ENCODE measurements at places on chromosomes 3 and 15.
A peak's percentile ranks its signal among the peaks of the same experiment; 100 is the strongest.

DNA sequence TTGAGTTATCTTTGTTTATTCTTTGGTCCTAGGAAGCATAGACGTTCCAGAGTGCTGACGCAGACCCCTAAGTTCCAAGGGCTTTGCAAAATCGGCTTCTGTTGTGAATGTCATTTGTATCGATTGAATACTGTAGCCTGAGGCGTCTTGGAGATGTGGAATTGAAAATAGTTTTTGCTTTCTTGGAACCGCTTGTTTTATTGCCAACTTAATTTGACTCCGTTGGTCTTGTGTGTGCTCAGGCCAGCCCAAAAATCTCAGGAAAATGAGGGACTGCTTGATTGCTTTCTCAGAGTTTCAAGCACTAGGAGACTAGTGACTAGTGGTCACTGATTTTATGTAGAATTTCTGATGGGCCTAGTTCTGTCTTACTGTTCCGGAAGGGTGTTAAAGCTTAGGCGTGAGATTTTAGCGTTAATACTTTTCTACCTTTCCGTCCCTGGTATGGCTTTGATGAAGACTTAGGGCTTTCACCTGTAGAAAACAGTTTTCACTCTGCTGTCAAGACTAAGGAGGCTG lies 263 bp upstream of the UTS2B start:
- peak; percentile 52 for DNase-seq

GRCh38 chr3:96182756-96183155 lies 631.6 kb upstream of the EPHA6 start:
- no peak for DNase-seq

DNA sequence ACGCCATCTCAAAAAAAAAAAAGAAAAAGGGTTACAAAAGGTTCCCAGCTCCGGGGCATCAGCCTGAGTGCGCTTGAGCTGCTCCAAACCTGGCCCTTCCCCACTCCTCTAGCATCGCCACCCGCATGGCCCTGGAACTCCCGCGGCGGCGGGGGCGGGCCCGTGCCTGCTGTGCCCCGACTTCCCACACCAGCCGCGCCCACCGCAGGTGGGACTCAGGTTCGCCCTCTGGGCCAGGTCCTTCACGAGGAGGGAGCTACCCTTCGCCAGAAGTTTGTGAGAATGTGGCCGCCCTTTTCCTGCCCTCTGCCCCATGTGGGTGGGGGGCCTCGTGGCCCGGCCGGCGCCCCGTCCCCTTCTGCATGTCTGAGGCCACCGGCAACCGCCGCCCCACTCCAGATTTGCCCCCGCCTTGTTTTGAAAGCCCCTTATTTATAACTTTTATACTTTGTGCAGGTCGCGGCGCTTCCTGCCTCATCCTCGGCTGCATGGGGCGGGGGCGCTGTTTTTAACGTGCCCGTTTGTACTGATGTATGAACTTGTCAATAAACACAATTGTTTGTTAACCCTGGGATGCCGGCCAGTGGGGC lies 507 bp upstream of the JMJD7 start:
- no peak for DNase-seq

GRCh38 chr3:168544097-168544957 lies 448.6 kb upstream of the GOLIM4 start:
- no peak for DNase-seq

DNA sequence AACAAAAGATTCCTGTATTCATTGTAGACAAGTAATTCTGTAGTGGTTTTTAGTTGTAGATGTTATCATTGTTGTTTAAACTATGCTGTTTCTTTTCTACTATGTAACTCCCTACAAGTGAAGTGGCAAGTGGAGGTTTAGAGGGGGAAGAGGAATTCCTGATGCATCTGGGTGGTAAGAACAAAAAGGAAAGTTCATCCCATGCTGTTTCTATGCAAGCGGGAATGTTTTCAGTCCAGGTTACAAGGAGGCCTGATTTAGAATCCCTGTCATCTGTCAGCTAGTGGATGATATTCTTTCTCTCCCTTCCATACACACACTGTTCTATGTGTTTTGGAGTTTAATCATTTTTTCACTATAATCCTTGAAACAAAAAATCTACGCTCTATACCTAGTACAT lies 67.4 kb downstream of the IMPG2 start:
- no peak for DNase-seq

DNA sequence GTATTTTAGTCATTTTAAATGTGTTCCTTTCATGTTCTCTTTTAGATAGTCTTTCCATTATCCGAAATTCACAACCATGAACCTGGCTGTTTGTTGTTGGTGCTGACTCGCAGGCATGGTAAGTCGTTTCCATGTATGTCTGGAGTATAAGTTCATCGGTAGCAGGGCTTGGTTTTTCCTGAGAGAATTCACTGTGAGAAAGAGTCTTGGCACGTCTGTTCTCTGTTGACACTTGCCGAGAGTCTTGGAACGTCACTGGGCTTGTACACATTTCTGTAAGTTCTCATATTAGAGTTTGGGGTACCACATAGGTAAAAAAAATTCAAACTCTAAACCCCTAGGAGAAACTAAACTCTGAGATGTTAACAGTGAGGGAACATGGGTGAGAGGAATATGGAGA lies 29.4 kb upstream of the EIF4A2 start:
- DNase-seq: peak; percentile 18

DNA sequence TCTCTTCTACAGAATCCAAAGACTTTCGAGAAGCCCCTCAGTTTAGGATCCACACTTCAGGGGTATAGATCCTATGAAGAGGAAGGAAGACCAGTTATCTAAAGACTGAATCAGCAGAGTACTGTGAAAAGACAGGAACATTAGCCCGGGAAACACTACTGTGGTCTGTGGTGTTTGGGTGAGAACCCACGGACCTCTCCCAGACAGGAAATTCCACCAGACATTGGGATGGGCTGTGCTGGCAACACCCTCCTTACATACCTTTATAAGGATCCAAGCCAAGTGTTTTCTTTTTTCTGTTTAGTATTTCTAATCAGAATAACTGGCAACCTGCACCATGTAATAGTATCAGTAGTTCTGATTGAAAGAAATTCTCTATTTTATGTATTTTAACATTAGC lies 14.1 kb downstream of the TMEM207 start:
- no peak for DNase-seq

DNA sequence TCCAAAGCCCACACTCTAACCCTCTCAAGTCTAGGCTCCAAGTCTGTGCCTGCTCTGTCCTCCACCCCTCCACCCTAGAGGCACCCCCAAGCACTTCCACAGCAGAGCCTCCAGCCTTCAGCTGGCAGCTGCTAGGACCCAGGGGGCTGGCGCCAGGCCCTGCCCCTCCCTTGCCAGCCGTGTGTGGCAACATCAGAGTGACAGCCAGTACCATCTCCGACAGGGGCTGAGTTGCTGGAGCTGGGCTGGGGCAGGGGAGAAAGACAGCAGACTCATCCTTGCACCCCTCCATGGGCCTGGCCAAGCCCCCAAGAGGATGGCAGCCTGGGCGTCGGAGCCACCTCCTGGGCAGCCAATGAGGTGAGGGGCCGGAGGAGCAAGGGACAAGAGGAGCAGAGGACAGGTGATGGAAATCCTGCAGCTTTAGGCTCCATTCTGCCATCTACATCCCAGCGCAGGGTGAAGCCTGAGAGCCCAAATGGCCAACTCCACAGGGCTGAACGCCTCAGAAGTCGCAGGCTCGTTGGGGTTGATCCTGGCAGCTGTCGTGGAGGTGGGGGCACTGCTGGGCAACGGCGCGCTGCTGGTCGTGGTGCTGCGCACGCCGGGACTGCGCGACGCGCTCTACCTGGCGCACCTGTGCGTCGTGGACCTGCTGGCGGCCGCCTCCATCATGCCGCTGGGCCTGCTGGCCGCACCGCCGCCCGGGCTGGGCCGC lies at the start of gene GPR62:
Gene GPR62, plus strand, starts transcription at position 207 of the 718 bp plus-strand sequence. Its CDS starts 272 bp downstream, at position 479.
- DNase-seq: no peak

GRCh38 chr15:42712584-42712983 lies 24.3 kb downstream of the CDAN1 start:
- DNase-seq: no peak

DNA sequence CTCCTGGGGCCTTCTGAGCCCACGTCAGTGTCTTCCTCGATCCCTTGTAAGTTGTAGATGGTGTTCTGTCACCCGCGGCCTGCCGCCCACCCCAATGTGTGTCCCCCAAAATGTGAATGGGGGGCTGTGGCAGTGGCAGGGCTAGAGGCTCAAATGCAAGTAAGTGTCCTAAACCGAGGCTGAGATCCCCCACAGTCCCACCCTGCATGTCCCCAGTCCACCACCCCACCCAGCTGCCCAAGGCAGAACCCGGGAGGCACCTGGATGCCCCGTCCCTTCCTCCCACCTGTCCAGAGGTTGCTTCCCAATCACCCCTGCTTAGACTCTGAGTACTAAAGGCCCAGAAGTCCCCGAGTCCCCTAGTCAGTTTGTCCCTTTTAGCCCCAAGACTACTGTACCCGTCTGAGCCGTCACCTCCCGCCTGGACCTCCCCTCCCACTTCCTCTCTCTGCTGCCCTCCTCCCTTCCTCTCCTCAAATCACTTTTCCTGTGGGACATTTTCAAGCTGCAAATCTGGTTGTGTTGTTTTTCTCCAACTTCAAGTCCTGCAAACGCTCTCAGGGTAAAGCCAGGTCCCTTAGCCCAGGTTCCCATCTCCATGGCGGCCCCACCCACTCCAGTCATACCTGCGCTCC lies 11.8 kb upstream of the PLXND1 start:
- DNase-seq: no peak

GRCh38 chr15:43552256-43552655 lies 34.8 kb downstream of the MAP1A start:
- DNase-seq: no peak

DNA sequence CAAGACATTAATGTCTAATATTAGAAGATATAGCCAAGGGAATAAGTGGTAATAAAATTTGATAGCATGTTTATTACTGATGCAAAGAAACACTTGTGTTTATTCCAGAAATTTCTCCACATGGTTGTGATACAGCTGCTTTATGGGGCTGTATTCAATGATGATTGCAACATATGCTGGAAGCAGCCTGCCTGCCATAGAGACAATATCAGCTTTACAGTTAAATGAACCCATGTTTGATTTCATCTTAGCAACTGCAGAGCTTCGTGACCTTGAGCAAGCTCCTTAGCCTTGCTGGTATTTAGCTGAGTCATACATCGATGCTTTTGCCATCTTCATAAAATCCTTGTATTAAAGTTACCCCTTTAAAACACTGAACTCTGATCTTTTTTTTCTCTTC lies 168.1 kb upstream of the STAC start:
- no peak for DNase-seq

DNA sequence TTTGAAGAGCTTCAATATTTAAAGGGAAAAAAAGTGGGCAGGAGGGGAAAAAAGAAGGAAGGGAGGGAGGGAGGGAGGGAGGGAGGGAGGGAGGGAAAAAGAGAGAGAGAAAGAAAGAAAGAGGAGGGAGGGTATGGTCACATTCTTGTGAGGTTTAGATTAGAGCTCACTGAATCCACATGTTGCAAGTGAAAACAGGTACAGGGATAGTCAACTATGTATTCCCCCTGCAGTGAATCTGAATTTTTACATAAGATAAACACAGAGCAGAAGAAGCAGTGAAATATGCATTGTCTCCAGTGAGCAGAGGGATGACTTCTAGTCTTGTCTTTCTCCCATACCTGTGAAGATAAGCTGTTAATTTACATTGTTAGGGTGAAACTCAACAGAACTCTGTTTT lies 84.0 kb downstream of the IFT80 start:
- no peak for DNase-seq

GRCh38 chr15:79562899-79563298 lies 130.8 kb downstream of the MINAR1 start:
- DNase-seq: no peak

GRCh38 chr3:52763466-52763865 lies 7.3 kb downstream of the NEK4 start:
- DNase-seq: peak; percentile 8

DNA sequence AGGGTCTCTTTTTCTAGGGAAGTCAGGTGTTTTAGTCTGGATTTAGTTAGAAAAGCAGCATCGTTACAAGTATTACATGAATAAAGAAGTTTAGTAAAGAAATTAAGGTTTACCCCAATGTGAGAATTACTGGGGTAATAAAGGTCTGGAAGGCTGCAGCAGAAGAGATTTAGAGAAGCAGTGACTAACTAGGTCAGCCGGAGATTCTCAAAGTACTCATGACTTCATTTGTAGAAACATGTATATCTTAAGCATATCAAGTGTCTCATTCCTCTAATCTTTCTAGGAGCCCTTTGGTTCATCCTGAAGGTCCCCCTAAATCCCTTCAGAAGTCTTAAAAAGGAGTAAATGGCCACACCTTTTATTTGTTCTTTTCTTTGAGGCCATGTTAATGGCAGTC lies 26.0 kb downstream of the DTWD1 start:
- no peak for DNase-seq

- no peak for DNase-seq
Measured at GRCh38 chr3:134312072-134312872, 61.6 kb upstream of the RYK start.

- no peak for DNase-seq
Measured at GRCh38 chr15:90860450-90860849, 7.9 kb upstream of the FURIN start.

- no peak for DNase-seq
Measured at GRCh38 chr3:131216330-131216729, 165.2 kb upstream of the NUDT16 start.

- no peak for DNase-seq
Measured at GRCh38 chr3:13276438-13277195, 143.5 kb downstream of the NUP210 start.

DNA sequence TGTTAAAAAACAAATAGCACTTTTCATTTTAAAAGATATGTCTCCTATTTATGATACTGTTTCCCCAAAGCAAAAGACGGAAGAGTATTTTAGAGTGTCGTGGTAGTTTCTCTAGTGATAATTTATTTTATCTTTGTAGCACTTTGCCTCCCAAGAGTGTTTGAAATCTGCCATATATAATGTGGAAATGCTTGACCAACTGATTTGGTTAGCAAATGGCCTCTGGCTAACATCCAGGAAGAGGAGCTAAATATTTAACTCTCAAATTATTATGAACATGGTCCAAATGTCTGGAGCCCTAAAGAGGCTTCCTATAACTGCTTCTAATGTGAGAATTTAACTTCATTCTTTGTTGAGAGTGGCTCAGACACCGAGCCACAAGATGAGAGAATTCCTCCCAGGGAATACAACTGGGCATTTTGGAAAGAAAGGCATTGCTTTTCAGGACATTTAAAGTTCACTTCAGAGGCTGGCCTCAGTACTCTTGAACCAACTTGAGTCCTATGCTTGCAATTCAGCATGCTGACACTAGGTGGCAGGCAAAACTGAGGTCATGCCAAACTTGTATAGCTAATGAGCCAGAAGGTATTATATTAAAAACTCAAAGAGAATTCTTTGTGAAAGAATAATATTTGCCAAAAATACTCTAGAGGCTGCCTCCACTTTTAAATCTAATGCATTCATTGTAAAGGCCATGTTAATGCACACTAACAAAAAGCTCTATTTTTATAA lies 104.5 kb downstream of the RARB start:
- peak; percentile 2 for DNase-seq

- DNase-seq: no peak
Measured at GRCh38 chr3:63791974-63792373, 27.1 kb upstream of the C3orf49 start.

- DNase-seq: no peak
Measured at GRCh38 chr3:140449413-140450256, 228.2 kb upstream of the TRIM42 start.

DNA sequence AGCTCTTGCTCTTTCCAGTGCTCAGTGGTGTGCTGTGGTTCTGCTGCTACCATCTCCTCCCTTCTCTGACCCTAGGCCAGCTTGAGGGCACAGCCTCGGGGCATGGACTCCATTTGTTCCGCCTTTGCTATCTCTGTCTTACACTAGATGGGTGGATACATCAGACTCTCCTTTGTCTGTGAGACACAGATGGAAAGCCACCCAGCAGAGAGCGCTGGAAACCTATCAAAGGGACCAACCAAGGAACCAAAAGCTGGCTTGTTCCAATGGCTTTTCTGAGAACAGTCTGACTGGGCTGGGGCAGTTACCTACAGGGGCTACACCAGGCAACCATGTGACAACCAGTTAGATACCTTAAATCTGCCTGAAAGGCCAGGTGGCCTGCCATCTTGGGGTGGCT lies 63.8 kb downstream of the NPTN start:
- DNase-seq: no peak

All from Panc1 (cell line).